Suprapubic skin (tissue), 4 donors: ENCODE measurements at places on chromosomes 12 and 14.

GRCh38 chr12:122669397-122670070, 33.6 kb downstream of the HCAR2 start:
- no peak for DNase-seq

GRCh38 chr12:121295746-121296617, 527 bp downstream of the CAMKK2 start:
- DNase-seq, result no peak

- DNase-seq, result peak; percentile 22
Measured at GRCh38 chr14:96166461-96167223, 38.0 kb upstream of the BDKRB2 start.

DNA sequence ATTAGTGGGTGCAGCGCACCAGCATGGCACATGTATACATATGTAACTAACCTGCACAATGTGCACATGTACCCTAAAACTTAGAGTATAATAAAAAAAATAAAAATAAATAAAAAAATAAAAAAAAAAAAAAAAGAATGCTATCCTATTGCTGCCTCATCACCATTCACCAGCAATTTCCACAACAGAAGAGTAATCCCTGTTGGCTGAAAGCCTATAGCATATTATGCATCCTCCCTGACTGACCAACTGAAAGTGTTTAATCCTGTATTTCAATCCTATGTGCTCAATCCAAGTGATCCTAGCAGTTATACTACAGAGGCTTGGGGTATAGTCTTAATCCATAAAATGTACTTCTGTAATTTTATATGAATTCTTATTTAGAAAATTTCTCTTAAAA, 18.5 kb downstream of the DICER1 start:
- DNase-seq, result no peak

- no peak for DNase-seq
Measured at GRCh38 chr14:99566390-99567354, 37.3 kb downstream of the CCDC85C start.

DNA sequence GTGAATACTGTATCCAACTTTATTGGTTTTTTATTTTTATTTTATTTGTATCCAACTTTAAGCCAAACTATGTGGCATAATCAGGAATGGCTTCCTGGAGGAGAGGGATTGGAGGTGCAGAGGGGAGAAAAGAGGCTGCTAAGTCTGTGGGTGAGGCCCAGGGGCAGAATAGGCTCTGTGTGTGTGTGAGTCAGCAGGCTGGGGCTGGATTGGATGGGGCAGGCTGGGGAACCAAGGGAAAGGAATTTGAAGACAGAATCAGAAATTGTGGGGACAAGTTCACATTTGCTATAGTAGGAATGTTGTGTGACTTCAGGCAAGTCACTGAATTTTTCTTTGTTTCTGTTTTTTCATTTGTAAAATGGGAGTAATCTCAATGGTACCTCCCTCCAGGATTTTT, 12.8 kb upstream of the RILPL1 start:
- DNase-seq, result no peak

DNA sequence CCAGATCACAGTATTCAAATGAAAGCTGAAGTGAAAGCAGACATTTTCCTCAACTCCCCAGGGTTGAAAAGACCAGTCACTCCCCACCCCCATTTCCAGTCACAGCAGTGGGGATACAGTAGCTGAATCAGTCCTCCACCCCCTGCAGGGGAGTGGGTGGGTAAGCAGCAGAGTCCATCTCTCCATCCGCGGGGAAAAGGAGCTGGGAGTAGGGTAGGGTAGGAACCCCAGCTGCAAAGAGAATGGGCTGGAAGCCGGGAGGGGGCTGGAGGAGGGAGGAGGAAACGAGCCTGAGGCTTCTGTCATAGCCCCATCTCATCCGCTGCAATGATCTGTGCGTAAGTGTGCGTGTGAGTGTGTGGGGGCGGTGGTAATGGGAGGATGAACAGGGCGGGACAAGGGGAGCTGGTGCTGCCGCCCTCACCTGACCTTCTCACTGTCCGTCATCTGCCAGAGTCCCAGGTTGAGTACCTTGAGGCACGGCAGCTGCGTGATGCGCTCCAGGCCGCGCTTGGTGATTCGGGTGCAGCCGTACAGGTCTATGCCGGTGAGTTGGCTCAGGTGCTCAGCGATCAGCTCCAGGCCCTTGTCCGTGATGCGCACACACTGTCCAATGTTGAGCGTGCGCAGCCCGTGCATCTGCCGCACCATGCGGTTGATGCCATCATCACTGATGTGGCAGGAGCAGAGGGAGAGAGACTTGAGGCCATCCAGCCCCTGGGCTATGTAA, 1.8 kb downstream of the FBXL14 start:
- no peak for DNase-seq

DNA sequence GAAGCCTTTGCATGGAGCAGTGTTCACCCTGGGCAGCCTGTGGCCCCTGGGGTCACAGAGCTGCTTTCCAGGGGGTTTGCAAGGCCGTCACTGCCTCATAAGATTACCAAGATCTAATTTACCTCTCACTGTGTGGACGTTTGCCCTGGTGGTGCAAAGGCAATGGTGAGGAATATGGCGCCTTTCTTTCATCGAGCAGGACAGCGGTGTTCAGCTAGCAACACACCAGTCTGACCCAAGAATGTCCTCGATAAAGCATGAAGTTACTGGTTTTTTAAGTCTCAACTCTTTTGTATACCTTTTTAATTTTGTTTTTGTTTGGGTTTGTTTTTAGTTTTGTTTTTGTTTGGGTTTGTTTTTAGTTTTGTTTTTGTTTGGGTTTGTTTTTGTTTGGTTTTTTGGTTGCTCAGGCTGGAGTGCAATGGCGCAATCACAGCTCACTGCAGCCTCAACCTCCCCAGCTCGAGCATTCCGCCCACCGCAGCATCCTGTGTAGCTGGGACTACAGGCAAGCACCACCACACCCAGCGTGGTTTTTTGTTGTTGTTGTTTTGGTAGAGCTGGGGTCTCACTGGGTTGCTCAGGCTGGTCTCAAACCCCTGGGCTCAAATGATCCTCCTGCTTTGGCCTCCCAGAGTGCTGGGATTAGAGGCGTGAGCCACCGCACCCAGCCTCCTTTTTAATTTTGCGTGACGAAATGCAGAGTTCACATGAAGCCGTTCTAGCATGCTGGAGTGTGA, 57.9 kb downstream of the PPP2R5C start:
- DNase-seq, result no peak

DNA sequence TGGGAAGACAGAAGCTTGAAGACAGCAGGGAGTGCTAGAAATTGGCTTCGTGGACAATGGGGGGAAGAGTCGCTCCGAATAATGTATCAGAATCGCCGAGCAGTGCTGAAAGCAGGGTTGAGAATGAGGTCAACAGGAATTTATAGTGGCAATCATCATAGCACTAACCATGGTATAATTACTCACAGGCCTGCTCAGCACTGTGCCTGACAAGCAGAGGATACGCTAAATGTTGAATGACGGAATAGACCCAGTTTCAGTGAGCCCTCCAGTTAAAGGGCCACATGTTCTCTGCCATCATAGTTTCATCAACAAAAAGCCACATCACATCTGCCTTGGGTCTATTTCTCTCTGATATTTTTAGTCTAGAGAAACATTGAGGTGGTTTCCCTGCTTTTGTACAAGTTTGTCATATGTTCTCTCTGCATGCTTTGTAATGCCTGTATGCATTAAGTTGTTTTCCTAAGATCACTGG, 130.3 kb upstream of the EGLN3 start:
- DNase-seq, result no peak

DNA sequence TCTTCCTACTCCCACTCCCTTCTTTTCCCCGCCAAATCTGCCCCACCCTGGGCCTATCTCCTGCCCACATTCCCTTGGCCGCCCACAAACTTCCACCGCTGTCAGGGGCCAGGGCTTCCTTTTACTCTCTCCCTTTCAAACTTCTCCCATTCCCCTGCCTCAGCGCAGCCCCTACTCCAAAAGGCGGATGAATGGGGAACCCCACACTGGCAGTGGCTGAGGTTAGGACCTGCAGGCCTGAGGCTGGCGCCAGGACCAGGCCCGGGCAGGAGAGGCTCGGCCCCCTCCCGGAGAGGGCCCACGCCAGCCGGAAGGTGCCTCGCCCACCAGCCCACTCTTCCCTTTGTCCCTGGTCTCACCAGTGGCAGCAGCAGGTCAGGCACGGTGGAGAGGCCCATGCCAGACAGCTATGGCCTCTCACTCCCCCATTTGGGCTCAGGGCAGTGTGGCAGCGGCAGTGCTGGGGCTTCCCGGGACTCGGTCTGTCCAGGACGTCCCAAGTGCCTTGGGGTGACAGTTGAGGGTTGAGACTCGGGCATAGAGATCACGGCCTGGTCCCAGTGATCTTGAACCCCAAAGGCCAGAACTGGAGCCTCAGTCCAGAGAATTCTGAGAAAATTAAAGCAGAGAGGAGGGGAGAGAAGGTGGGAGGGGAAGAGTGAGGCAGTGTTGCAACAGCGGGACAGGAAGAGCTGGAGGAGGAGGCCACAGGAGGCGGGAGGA, at the start of gene TNFRSF1A:
TNFRSF1A (minus strand) TSS at position 660 of the 723 bp plus-strand sequence; CDS start at position 398, 262 bp downstream.
- no peak for DNase-seq

DNA sequence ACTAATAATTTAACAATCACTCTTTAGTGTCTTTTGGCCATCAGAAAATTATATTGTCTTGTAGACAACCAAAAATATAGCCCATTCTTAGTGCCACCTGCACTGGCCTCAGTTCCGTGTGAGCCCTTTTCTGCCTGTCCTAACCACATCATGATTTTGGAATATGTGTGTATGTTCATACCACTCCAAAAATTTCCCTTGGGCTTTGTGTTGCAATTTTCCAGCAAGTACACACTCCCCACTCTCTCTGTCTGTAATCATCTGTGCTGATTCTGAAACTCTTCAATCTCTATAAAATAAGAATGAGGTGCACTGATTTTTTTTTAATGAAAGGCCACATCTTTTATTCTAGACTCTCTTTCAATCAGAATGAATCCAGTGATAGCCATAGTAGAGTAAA, 196.0 kb downstream of the PIK3C2G start:
- DNase-seq, result no peak

- no peak for DNase-seq
Measured at GRCh38 chr12:51368640-51369517, 22.3 kb downstream of the GALNT6 start.

GRCh38 chr12:69024907-69025306, 91.9 kb upstream of the CPM start:
- DNase-seq, result no peak

GRCh38 chr12:53221203-53222080, 10.6 kb downstream of the RARG start:
- peak; percentile 85 for DNase-seq

DNA sequence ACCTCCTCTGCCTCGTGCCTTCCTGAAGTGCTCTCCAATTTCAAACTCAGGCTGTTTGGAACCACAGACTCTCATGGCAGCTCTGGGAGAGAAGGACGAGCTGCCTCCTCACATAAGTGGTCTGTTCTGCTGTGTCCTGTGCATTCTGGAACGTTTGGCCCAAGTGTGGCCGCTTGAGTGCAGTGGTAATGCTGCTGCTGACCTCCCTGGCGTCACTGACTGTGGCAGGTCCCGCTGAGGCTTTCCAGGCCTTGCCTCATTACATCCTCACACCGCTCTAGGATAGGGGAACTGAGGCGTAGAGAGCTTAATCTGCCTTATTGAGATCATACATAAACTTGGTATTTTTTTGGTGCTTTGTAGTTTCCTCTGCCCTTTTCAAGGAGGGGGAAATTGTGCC, 14.2 kb downstream of the CCDC92 start:
- DNase-seq, result no peak

DNA sequence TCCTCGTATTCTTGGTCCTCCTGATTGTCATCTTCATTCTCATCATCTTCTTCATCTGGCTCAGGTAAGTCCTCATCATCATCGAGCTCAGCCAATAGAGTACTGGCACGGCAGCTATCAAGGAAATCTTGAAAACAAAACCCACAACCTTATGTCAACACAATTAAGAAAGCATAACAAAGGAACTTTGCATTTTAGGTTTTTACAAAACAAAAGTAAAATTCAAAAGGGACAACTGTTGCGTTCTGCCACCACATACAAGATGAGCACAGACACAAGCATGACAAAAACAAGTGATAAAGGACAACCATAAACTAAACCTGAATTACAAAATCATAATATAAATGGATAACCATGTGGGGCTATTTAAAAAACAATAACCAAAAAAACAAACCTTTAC, 84.7 kb downstream of the HECTD1 start:
- DNase-seq, result no peak

DNA sequence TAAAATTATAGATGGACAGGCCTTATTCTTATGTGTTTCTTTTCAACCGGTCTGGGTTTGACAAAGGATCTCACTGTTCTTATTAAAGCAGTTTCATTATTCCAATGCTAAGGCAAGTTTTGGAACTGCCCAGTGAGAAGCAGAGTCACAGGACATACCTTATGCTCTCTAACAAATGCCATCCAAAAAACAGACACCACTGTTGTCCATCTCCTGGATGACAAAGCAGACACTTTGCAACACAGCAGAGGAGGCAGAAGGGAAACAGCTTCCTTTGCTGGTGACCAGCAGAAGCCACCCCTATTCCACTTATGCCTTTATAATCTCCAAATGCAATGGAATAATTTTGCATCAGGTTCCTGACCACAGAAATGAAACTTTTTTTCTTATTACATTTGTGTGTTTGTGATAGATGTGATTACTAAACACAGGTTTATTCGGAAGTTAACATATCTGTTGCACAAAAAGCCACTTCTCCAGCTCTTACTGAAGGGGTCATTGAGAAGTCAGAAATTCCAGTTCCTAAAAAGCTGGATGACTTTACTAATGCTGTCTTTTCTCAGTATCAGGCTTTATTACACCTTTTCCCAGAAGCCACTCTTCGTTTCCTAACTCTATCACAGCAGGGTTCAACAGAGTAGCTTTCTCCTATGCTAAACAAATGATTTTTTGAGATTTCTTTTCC, 115.6 kb downstream of the BTG1 start:
- no peak for DNase-seq

DNA sequence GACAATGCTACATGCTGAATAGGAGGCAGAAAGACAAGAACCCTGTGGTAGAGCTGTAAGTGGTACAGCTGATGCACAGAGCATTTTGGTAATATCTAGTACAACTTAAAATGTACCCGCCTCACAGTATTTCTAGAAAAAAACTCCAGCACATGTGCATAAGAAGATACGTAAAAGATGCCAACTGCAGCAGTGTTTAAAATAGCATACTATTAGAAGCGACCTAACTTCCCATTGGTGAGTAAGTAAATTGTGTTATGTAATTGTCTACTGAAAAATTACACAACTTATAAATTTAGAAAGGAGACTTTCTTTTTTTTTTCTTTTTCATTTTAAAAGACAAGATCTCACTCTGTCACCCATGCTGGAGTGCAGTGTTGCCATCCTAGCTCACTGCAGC, 114.3 kb upstream of the CAND1 start:
- no peak for DNase-seq

DNA sequence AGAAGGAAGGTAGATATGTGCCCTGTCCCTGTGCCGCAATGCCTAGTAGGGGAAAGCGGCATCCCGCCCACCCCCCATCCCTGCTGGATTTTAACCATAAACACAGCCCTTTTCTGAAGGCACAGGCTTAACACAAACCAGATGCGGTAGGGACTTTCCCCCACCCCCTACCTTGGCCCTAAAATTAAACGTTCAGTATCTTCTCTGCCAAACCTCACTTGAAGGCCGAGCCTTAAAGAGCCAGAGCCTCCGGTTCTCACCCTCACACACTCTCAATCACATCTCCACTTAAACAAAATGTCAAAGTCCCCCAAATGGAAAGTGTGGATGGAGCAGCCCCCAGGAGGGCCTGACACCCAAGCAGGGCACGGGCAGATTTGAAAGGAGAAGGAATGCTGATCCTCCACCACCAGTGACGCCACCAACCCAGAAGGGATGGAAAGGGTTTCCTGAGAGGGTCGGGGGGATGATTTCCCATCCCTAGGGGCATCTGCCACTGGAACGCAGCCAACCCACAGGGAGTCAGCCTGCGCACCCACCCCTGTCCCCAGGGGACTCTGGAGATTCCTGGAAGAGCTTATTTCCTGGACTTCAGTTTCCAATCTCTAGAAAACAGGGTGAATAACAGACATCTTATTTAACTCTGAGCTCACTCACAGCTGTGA, 26.4 kb downstream of the ACTN1 start:
- DNase-seq, result no peak
